ENCODE measurements at places on chromosomes 2 and 18.

GRCh38 chr2:85353876-85354285 lies 447 bp downstream of the RETSAT start:
- peak; percentile 64 for DNase-seq

- no peak for DNase-seq
These were observed 40.4 kb downstream of the CDKL4 start for GRCh38 chr2:39203382-39203781.

- DNase-seq: peak; percentile 67
These were observed 67.6 kb upstream of the ZFP36L2 start for GRCh38 chr2:43293744-43294695.

GRCh38 chr2:24509425-24509824 lies 18.4 kb downstream of the NCOA1 start:
- DNase-seq: no peak

GRCh38 chr2:38185012-38185491 lies 109.1 kb upstream of the CYP1B1 start:
- no peak for DNase-seq

GRCh38 chr2:202072226-202072625 lies 829 bp upstream of the KIAA2012 start:
- peak; percentile 30 for DNase-seq

DNA sequence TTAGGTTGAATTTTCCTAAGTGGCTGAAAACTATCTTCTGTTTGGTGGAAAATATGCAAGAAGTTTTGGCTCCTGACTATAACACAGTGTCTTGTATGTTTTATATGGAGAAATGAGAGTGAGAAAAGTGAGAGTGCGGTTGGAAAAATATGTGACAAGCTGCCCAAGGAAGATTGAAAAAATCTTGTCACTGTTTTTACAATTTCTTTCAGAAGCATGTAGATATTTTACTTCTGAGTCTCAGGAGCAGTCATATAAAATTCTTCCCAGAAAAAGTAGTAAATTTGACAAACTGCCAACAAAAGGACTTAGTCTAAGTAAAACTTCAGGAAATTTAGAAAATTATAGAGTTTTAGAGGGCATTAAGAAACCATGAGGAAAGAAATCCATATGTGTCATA lies 19.4 kb upstream of the RMND5A start:
- DNase-seq: no peak

DNA sequence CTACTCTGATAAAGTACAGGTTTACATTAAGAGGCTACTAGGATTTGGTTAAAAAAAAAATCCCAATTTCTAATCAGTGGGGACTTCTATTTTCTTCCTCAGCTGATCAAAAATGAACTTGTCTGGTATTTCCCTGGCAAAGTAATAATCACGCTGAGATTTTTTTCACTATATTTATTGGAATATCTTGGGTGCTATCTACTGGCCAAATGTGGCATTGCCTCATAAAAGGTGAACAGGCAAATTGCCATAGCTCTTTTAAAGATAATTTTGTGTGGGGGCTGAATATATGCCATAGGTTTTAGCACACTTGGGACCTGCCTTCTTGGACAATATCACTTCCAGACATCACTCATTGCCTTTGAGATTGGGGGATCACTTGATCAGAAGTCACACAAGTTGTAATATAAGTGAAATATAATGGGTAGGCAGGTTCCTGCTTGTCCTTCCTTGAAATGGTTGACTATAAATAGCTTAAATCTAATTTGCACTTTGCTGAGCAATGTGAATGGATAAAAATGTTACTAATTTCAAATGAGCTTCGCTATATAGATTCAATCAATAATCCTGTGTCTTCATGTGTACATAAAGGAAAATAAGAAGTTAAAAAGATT lies 7.0 kb upstream of the NXPH2 start:
- DNase-seq: no peak

GRCh38 chr2:85976106-85976920 lies 87.5 kb upstream of the ST3GAL5 start:
- no peak for DNase-seq

- no peak for DNase-seq
These were observed 178.9 kb downstream of the FHOD3 start for GRCh38 chr18:36476433-36476832.

GRCh38 chr18:3368193-3368592 lies 81.8 kb upstream of the TGIF1 start:
- no peak for DNase-seq

DNA sequence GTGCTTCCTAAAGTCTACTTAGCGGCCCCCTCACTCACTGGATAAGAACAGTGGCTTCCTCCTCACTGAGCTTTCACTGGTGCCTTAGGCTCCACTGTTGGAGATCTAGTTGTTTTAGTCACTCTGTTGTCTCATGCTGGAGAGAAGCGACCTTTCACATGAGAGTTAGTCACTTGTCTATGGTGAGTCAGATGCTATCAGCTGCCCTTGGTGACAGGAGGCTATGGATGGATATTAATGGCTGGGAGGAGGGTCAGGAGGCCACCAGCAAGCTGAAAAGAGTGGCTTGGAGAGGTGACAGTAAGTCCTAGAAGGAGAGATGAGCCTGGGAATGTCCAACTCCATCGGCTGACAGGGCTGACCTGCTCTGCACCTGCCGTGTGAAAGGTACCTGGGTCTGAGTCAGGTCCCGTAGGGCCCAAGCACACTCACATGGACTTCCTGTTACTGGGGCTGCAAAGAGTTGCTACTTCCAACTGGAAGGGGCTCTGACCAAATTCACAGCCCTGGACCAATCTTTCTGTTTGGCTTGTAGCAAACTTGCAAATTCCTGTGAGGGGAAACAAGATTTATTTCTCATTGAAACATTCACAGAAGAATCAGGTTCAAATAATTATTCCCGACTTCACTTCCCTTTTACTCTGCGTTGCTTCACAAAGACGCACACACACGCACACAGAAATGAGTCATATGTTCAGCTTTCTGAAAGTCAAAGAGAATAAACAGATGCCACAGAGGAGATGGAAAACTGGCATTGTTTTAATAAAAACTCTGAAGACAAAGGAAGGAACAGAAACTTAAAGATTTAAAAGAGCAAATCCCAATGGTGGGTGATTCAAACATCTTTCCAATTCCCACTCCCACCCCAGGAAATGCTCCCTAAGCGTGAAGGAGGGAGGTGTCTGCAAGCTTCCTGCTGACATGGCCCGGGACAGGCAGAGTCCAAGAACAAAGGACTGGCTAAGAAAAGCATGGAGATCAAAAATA lies 203.5 kb upstream of the TWIST2 start:
- DNase-seq: no peak

- no peak for DNase-seq
These were observed 123.5 kb downstream of the ATAD2B start for GRCh38 chr2:23803264-23803964.

GRCh38 chr2:44850016-44850415 lies 91.5 kb upstream of the SIX3 start:
- DNase-seq: no peak

GRCh38 chr2:226892729-226893128 lies 56.9 kb downstream of the RHBDD1 start:
- no peak for DNase-seq

DNA sequence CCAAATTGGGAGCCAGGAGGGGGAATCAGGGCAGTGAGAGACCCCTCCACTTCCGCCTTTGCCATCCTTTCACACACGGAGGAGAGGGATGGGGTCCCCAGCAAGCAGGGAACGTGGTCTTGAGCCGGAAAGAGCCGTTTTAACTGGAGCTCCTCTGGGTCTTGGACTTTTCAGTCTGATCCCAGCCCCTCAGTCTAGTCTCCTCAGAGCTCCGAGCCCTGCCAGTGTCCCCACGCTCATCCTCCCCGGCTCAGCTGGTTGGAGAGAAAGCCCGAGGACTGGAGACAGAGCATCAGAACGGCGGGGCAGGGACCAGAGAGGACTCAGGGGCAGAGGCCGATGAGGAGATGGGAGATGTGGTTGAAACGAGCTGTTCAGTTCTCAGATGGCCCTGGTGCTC lies 26.1 kb upstream of the OTOF start:
- DNase-seq: no peak

- no peak for DNase-seq
These were observed 8.7 kb upstream of the MTERF4 start for GRCh38 chr2:241110607-241111439.

DNA sequence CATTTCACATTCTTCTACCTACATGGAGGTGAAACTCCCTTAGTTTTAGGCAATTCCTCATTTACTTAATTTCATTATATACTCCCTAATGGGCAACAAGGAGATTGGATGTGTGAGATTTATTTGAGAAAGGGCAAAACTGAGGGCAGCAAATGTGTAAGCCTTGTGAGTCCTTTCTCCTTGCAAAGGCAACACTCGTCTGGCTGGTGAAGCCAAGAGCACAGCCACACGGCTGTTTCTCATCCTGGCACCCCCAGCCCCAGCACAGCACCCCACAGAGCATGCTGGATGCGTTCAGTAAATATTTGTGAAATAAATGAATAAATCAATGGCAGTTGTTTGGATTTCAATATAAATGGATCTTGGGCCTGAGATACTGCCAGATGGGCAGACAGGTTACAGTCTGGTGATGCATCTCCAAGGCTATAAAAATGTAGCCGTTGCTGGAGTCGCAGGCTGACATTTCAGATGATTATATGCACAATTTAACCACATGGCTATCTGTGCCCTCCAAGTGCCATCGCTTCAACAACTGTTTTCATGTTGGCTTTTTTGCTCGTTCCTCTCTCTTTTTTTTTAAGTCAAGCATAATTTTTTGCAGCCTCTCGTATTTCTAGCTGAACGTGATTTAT lies 154.1 kb upstream of the REV1 start:
- no peak for DNase-seq

DNA sequence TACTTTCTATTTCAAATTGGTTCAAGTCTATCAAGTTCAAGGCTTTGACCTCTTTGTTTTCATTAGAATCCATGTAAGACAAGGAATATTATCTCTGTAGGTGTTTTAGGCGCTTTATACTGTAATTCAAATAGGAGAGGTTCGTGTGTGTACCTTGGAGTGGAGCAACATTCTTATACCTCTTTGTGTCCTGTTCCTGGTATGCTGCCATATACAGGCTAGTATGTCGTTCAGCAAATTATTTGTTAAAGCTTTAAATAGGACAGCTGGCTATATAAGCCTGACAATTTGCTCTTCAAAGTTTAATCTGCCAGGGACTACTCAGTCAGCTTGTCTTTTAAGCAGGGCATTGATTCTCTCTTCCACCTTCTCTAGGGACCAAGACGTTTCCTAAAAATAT lies 31.1 kb upstream of the SPAG16 start:
- DNase-seq: no peak

GRCh38 chr2:239500574-239501550 lies 100.0 kb upstream of the HDAC4 start:
- no peak for DNase-seq

GRCh38 chr2:160703648-160704585 lies 210.3 kb upstream of the RBMS1 start:
- DNase-seq: no peak

DNA sequence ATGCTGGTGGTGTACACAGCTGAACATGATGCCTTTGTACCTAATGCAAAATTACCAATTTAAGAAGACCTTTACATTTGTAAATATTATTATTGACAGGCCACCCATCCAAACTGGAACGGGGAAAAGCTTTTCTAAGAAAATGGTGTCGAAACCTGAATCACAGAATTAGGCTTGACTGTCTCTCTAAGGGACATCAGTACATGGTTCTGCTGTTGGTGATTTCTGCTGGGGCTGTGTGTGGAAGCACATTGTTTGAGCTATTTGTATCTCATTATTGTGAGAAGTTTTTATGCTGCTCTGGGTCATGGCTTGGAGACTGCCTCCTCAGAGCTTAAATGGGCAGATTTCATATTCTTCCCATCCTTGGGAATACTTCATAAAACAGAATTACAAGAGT lies 420.9 kb upstream of the POU3F3 start:
- no peak for DNase-seq

DNA sequence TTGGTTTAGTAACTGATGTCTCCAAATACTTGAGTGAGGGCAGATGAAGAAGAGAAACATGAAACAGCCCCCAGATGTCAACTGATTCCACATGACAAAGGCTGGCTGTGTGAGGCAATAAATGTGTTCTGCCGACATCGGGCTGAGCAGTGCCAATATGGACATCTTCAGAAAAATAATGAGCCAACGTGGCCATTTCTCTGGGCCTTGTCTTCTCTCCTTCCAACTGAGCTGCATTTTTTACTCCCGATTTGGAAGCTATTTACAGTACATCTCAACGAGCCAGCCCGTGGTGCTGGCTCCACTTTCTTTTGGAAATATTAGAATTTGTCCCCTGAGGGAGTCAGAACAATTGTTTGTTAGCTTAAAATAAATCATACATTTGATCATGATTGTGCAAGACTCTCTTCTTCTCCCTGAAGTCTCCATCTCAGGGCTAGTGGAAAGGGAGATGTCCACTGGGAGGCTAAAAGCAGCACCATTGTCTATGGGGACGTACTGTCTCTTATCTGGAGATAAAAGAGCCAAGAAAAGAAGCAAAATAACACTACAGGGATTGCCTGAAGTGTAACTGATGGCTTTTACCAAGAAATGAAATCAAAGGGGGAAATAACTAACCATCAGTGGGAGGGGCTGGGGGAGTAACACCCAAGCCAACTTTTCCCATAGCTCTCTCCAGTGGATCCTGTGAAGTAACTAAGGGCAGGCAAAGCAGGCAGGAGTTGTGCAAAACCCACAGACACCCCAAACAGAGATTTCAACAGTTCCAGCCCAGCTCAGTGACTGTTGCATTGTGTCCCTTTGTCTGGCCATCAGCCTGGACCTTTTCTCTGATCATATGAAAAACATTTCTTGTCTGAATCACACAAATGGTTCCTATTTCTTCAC lies 114.8 kb downstream of the RDH14 start:
- no peak for DNase-seq

DNA sequence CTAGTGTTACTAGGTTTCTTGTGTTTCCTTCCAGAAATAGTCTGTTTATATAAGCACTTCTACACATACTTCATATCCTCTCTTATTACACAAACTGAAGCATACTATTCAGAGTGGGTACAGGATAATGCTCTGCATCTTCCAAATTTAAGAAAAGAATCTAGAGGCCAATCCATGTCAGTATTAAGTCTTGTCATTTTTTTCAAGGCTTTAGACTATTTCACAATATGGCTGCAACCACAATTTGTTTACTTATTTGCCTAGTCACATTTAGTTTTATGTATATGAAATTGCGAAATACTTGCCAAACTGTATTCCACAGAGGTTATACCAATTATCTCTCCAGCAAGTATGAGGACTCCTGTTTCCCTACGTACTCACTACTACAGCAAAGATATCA lies 27.9 kb downstream of the IWS1 start:
- no peak for DNase-seq

GRCh38 chr2:128590309-128591021 lies 271.8 kb upstream of the HS6ST1 start:
- no peak for DNase-seq
